ENCODE measurements at places on chromosomes 4 and X.

DNA sequence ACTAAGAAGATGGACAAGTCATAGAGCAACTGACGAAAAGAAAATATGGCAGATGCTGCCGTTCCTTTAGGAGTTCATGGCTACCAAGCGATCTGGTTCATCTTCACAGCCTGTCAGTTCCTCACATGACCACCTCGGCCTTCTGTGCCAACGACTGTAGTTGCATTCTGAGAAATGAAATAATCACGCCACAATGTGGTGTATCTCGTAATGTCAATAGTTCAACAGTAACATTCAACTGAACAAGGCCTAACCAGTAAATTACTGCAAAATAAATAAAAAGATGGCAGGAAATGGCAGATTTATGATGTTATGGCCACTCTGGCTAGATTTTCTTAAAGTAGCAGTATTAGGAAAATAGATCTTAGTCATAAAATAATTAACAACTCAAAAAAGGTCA lies 4.4 kb downstream of the GPRIN3 start:
- no peak for DNase-seq

DNA sequence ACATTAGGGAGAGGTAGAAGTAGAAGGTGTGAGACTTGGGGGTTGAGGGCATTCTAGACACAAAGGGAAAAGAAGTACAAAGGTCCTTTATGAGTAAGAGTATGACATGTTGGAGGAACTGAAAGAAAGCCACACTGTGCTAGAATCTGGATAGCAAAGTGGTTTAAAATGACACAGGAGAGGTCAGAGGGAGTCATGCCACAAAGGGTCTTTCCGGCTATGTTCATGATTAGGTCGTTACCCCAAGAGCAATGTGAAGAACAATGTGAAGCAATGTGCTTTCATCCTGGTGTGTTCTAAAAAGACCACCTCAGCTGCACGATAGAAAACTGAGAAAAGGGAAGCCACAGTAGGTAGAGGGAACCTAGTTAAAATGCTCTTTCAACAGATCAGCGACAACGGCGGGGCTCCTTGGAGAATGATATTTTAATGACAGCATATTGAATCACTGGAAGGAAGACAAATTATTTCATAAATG lies 29.2 kb downstream of the SMIM14 start:
- DNase-seq, result no peak

DNA sequence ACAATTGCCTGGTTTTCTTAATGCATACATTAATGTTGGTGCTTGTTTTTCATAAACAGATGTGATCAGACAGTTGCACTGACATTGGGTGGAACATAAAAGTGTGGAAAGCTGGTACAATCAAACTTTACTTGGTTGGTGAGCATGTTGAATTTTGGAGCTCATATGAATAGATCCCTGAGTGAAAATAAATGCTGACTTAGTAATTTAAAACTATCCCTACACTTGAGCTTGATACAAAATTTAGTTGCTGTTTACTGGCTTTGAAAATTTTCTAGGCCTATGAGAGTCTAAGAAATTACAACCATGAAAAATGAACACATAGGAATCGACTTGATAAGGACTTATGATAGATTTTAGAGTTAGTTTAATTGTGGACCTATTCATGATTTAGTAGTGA lies 551.8 kb upstream of the PABPC4L start:
- no peak for DNase-seq

DNA sequence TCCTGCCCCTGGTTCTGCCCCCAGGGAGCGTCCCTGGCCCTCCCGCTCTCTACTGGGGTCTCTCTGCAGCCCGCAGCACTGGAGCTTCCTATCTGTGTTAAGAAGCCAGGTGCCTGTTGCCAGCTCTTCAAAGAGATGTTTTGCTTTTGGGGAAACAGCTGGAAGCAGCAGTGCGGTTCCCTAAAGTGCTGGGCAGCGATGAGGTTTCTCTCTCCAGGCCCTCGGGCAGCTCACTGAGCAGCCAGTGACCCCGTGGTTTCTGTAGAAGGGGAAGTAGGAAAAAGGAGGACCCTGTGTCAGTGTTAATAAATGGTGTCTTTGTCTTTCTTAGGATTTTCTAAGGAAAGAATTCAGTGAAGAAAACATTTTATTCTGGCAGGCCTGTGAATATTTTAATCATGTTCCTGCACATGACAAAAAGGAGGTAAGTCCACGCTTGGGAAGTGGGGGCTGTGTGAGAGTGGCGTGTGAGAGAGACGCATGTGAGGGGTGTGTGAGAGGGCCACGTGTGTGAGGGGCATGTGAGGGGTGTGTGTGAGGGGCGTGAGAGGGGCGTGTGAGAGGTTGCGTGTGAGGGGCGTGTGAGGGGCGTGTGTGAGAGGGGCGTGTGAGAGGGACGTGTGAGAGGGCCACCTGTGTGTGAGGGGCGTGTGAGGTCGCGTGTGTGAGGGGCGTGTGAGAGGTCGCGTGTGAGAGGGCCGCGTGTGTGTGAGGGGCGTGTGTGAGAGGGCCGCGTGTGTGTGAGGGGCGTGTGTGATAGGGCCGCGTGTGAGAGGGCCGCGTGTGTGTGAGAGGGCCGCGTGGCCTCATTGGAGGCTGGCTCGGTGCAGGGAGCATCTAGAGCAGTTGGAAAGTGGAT lies 27.1 kb upstream of the HGFAC start:
- peak; percentile 31 for DNase-seq

- DNase-seq, result no peak
Measured at GRCh38 chrX:49001521-49002090, 458 bp downstream of the GRIPAP1 start.

- no peak for DNase-seq
Measured at GRCh38 chrX:41823402-41823801, 99.4 kb downstream of the GPR82 start.

All from umbilical cord (tissue), 2 donors.